Suppressor macrophage treated with lipopolysaccharide for 1 hour (primary cell): ENCODE measurements at places on chromosomes 2 and 18.
A peak's percentile ranks its signal among the peaks of the same experiment; 100 is the strongest.

GRCh38 chr2:102271844-102272243, 39.5 kb upstream of the IL1RL1 start:
- DNase-seq = no peak

DNA sequence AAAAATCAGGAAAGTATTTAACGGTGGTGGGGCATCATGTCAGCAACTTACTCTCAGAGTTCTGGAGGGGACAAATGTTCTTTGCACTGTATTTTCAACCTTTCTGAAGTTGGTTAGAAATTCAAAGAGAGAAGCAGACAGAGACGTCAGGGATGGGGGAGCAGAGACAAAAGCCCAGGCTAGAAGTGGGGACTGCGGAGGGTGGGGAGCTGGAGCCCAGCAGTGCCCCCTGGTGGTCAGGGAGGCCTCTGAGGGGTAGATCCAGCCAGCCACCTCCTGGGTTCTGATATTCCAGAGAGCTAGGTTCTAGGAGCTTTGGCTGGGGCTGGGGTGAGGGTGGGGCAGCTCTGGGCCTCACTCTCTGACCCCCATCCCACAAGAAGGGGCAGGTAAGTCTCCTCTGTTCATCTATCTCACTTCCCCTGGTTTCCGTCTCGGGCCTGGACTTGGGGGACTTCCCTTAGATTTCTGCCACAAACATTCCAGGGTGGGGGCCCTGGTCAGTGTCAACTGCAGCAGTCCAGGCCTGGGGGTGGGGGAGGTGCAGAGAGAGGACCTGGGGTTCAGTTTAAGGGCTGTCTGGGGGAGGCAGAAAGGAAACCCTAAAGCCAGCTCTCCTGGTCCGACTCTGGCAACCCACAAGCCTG, 8.9 kb downstream of the TNS1 start:
- peak; percentile 89 for DNase-seq

DNA sequence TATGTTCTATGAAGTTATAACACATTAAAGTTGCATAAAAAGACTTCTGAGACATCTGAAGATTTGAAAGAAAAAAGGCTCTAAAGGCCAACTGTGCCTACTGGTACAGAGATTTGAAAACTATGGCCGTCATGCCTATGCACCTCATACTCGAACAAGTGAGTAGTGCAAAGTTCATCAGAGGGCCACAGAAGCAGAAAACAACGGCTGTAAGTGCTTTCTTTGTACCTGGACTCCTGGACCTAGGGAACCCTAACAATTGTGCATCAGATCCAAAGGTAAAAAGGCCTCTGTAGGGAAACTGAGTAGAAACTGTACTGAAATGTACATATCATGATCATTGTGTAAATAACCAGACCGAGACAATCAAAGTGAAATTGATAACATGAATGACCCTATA, 230.4 kb upstream of the CHST9 start:
- DNase-seq = no peak

GRCh38 chr2:73894475-73894850, 1.7 kb downstream of the ACTG2 start:
- DNase-seq = no peak

GRCh38 chr2:96524482-96525210, 11.9 kb upstream of the ARID5A start:
- no peak for DNase-seq

DNA sequence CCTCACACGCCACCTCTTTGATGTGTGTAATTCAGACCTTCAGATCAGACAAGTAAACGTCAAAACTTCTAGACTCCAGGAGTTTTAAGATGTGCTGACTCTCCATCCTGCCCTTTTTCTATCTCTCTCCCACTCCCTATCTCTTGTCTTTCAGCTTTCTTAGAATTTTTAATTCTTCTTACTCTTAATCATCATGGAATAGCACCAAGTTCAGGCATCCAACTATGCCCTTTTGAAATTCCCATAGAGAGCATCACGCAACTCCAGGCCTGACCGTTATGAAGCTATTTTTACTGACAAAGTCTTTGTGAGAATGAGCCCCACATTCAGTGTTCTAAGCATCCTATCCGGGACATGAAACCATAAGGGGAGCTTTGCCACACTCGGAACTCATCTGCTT, 62.6 kb downstream of the CTAGE1 start:
- DNase-seq = no peak

DNA sequence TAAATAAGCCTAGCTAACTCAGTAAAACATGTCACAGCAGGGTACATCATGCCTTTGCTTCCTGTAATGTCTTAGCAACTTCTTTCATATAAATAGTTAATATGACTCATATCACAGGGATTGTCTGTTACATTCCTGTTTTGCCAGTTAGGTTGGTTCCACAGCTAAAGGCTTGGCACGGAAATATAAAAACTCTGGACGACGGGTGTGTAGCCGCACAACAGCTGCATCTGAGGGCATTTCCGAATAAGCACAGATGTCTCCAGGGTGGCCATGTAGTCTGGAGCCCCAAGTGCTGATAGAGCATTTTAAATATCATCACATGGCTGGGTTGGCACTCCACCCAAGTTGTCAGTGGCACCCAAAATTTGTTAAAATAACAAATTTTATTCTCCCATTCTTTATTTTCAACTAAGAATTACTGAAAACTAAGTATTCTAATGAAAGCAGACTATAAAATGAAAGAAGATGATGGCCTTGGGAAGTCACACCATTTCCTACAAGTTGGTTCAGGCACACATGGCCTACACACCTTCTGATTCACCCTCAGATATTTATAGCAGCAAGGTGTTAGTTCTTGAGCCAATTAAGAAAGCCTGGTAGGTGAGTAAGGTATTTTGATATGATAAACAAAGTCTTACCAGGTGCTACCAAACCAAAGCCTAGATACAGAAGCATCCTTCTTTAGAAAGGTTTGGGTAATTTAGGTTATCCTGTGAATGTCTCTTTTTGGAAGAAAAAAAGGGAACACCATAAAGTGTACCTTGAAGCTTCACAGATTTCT, 61.8 kb upstream of the STK17B start:
- DNase-seq = peak; percentile 42

DNA sequence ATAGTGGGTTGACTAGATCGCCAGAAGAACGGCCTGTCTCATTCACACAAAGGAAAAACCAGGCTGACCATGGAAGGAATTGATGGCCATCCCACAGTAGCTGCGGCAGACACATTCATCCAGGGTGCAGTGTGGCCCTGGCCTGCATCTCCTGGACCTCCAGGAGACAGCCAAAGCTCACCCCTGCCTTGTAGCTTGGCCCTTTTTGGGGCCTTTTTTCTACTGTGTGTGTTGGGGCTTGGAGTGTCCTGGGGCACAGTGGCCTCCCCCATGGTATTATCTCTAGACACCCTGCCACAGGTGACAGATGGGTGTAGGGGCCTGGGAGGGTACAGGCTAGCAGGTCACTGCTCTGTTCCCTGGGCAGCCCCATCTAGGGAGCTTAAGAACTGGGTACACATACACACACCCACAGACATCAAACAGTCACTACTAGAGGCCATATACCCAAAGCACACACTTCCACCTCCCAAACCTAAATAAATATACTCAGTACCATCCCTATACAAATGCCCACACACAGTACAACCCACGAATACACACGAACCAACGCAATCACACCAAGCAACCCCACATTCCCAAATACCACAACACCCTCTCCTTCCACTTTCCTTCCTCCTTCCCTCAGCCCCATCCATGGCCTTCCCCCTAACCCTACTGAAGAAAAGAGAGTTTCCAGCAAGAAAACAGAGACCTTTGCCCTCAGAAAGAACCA, 8.6 kb downstream of the EN1 start:
- no peak for DNase-seq

- DNase-seq = no peak
These were observed 575.3 kb upstream of the RAB6C start for GRCh38 chr2:129404000-129404685.

DNA sequence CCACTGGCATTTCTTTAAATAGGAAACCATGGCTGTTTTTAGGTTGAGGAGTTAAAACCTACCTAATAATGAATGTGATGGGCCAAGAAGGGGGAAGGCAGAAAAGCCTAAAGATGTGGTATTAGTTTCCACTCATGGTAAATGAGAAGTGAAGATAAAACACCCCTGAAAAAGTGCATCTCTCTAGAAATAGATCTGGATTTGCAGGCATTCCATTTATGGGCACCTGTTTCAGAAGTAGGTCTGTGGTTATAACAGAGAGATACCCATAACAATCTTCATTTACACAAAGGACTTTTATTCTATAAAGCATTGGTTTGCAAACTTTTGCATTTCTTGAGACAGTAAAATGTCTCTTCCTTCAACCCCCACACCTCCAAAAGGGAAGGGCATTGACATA, 62.1 kb downstream of the PRKCE start:
- no peak for DNase-seq

GRCh38 chr2:163044114-163044513, 205.5 kb upstream of the KCNH7 start:
- DNase-seq = no peak

DNA sequence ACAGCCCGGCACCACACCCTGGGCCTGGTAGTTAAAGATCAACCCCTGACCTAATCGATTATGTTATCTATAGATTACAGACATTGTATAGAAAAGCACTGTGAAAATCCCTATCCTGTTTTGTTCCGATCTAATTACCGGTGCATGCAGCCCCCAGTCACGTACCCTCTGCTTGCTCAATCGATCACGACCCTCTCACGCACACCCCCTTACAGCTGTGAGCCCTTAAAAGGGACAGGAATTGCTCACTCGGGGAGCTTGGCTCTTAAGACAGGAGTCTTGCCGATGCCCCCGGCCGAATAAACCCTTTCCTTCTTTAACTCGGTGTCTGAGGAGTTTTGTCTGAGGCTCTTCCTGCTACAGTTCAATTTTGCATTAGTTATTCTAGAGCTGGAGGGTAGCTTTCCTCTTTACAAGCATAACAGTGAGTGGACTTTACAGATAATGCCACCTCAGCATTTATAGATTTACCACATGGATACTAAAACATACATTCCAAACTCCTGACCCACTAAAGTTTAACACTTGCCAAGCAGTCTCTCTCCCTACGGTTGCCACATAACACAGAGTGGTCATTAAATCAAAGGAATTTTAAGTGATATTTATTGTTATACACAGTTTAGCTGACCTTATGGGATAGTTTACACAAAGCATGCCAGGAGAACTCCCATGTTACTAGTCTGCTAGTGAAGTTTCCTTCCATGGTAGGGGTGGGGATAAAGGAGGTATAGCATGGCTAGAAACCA, 101.0 kb downstream of the EVA1A start:
- no peak for DNase-seq

GRCh38 chr2:237568121-237568660, 1.8 kb downstream of the PRLH start:
- no peak for DNase-seq

GRCh38 chr2:113806217-113806913, 49.9 kb upstream of the SLC35F5 start:
- no peak for DNase-seq

GRCh38 chr18:49869354-49869753, 56.0 kb upstream of the ACAA2 start:
- DNase-seq = no peak

DNA sequence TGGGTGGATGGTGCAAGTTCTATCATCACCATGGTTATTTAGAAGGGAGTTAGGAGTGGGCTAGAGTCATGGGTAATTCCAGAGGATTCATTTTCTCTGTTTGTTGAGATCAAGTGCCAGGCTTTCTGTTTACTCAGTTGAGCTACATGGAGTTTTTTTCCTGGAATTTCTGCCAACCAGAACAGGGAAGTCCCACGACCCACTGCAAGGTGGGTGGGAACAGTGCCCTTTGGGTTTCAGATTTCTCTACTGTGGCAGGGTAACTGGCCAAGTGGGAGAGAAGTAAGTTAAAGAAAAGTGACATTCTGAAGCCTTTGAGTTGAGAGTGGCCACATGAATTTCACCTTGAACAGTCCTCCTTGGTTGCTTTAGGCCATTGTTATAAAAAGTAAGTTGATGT, 138.9 kb downstream of the SLC39A10 start:
- peak; percentile 24 for DNase-seq

- DNase-seq = no peak
These were observed 437.6 kb downstream of the DLGAP1 start for GRCh38 chr18:4017480-4017879.

- DNase-seq = no peak
These were observed 23.8 kb downstream of the COL5A2 start for GRCh38 chr2:189155795-189156194.

DNA sequence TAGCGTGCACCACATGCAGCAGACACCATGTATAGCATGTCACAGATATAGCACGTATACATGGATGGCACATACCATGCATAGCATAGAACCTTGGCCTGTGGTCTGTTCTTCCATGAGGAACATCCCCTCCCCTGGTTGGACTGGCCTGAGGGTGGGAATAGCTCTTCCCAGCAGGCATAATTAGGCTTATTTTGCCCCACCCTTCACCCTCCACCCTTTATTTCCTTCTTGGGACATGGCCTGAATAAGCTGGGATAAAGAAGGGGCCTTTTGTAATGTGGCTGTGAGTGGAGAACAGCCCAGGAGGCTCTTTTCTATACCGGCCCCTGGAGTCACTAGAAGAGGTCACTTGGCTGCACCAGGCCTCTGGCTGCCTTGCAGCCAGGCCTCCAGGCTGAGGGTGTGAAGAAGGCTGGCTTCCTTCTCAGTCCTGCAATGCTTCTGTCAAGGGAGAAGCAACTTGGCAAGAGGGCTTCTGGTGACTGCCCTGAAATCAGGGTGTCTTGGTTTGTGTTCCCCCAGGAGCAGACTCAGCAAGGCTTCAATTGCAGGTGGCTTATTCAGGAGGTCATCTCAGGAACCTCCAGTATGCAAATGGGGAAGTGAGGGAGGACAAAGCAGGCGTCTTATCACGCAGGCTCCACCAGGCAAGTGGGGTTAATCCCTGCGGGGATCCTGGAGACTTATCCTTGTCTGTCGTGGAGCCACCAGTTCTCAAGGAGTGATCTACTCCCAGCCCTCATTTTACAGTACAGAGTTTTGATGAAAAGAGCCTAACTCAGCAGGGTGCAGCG, 68.2 kb downstream of the HS6ST1 start:
- DNase-seq = no peak

DNA sequence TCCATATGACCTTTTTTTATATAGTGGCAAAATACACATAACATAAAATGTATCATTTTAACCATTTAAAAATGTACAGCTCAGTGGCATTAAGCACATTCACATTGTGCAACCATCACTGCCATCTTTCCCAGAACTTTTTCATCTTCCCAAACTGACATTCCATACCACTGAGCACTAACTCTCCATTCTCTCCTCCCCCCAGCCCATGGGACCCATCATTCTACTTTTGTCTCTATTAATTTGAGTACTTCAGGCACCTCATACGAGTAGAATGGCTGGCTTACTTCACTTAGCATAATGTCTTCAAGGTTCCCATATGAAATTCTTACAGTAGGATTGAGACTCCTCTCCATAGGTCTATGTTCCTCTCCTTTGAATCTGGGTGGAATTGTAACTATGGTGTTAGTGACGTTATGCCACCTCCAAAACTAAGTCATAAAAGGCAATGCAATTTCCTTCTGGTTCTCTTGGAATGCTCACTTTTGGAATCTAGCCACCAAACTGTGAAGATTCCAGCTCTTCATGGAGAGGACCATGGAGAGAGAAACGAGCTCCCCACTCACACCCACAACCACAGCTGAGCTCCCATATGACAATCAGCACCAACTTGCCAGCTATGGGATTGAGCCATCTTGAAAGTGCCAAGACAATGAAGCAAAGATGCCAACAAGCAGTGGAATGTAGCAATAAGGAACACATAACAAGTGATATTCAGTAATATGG, 9.8 kb upstream of the DNAJC27 start:
- DNase-seq = no peak
